ENCODE measurements at places on chromosomes 3 and 15.

DNA sequence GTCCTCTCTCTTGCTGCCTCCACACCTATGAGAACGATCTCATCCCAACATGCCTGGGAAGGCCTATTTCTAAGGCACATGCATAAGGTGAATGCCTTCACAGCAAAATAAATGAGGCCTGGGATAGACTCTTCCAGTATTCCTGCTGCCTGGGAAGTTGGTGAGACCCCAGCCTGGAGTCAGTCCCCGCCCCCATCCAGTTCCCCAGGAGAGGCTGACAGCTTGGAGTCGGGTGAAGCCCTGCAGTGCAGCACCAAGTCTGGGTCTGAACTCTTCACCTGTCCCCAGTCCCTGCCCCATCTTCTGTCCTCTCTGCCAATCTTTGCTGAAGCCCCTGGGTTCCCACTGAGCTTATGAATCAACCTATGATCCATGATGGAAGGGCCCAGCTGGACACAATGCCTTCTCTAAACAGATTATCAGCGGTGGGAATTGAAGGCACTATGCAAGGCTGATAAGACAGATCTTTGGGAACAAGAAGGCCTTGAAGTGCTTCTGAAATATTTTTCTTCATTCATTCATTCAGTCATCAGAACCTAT is 10.2 kb upstream of the APBA2 start:
- no peak for DNase-seq

DNA sequence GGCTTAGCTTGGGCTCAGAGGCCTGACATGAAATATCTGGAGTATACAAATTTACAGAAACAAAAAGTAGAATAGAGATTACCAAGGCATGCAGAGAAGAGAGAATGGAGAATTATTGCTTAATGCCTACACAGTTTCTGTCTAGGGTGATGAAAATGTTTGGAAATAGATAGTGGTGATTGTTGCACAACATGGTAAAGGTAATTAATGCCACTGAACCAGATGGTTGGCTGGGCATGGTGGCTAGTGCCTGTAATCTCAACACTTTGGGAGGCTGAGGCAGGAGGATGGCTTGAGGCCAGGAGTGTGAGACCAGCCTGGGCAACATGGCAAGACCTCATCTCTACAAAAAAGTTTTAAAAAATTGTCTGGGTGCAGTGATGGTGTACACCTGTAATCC is 46.6 kb upstream of the OSBPL11 start:
- DNase-seq = no peak

GRCh38 chr15:69719527-69720240 is 267.1 kb downstream of the RPLP1 start:
- no peak for DNase-seq

- DNase-seq = no peak
Measured at GRCh38 chr3:71022551-71023335, 560.8 kb downstream of the FOXP1 start.

DNA sequence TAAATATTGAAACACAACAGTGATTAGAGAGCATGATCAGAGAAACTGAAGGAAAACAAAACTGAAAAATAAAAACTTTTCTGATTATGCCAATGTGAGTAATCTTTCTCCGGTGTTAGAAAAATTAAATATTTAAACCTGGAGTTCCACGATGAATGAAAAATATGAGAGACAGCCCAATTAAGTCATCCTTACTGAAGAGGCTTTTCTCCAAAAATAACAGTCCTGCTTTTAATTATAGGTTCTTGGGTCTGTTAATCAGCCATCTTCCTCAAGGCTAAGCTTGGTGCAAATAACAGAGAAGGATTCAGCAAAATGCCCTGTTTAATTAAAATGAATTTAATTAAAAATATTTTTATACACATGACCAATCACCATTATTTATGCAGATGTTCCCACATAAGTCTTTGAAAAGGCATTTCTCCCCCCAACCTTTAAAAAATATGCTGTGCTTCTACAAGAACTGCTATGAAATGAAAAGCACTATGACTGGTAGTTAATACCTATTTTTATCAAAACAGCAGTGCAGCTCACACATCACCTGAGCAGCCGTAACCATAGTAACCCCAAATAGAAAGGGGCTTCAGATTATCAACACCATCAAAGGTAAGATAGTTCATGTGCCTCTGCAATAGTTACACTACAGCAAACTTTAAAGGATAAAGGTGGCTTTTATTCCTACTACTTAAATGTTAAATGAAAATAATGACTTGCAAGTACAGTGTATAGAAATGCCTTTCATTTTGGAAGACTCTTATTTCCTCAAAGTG is 175.7 kb downstream of the SLC9A9 start:
- no peak for DNase-seq

GRCh38 chr3:146498002-146498736 is 28.8 kb upstream of the PLSCR2 start:
- DNase-seq = no peak

DNA sequence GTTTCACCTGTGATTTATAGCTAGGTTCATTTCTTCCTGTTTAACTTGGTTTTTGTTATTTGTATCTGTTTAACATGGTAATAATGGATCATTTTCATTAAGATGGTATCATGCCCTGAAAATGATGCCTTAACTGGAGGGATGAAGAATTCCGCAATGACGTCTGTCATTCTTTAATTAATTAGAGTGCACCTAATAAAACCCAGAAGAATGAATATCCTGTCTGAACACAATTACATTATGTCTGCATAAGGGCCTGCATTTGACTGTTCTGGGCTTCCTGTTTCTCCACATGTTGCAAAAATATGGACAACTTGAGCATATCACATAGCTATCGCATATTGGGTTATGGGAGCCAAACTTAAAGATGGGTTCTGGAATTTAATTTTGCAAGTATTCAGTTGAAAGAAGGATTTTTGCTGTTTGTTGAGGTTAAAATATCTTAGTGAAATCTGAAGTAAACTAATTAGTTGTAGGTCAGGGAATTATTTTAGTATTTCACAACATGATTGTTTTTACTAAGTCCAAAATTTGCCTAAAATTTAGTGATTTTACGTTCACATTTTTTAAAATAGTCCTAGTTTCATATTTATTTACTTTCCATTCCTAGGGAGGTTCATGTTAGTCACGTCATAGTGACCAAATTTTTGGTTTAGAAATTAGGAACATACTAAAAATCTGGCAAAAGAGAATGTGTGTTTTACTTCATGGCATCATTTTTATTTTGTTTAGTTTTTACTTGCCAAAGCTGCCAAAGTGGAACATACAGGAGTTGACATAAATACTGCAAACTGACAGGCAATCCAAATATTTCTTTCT is 321.0 kb upstream of the TGFBR2 start:
- no peak for DNase-seq

DNA sequence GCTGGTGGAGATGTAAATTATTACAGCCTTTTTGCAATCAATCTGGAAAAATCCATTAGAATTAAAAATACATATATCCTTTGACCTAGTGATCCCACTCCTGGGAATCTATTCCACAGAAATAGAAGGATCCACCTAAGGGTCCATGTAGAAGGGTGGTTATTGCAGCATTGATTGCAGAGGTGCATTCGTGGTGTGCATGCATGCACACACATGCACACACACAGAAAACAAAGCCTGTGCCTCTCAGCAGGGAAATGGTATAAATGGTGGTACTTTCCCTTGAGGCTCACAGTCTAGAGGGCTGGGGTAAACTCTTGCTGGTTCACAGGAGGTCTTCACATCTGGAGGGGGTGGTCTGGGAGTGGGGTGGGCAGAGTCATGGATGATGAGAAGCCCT is 19.4 kb upstream of the ADPGK start:
- DNase-seq = no peak

DNA sequence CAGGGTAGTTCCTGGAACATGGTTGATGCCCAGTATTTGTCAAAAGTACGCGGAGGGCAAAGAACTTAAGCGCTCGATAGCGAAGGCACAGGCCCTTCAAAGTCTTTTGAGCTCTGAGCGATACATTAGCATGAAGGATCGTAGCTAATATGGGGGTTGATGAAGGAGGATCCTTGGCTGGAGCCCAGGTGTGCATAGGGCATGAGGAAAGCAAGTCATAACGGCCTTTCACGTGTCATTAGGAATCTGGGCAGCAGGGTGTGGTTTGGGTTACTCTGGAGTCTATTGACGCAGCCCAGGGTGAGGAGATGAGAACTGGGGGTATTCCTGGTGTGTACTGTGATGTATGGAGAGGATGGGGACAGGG is 31.7 kb downstream of the SPINK8 start:
- peak; percentile 4 for DNase-seq

GRCh38 chr3:191997579-191998268 is 536.8 kb downstream of the PYDC2 start:
- DNase-seq = no peak

DNA sequence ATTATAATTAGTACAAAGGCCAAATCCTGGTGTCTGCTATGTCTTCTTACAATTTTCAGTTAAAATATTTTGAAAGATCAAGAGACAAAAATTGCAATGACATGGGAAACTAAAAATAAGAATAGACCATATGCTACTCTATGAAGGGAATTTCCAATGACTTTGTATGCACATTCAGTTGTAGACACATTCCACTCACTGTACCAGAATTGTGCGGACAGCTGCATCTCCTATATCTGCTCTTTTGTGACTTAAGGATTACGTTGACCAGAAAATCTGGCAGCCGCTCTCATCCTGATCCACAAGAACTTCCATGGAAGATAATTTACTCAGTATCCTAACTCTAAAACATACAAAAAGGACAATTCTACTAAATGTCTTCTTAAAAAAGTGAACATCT is 493.9 kb upstream of the KCNMB2 start:
- DNase-seq = no peak

DNA sequence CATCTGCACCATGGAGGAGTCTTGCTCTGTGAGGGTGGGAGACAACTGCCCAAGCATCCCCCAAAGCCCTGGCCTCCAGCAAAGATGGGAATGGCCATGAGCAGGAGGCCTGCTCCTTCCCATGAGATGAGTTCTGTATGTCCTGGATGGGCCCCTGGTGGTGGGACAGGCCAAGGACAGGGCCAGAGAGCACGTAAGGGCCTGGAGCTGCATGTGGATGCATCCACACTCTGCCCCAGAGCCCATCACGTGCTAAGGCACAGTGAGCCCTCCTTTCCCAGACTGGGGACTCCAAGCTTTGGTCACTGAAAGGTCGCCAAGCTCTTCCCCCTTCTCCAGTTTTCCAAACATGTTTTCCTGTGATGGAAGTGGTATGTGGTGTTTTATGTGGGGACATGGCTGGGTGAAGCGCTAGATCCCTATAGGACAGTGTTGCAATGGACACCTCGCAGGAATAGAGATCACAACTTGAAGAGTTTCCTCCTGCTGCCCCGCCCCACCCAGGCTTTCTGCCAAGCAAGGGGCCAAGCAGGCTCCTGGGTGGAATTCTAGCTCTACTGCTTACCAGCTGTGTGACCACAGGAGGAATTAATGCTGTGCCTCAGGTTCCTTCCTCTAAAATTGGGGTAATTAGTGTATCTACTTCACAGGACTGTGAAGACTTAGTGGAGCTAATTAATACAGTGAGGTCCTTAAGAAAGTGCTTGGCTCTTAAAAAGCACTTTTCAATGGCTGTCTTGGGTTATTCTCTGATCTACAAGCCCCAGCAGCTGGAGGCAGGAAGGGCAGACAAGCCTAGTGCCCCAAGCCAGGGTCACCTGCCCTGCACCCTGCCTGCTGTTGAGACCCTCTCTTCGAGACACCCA is 106.4 kb upstream of the RPL32 start:
- peak; percentile 22 for DNase-seq

GRCh38 chr15:100880139-100880896 is 687 bp downstream of the ALDH1A3 start:
- no peak for DNase-seq

DNA sequence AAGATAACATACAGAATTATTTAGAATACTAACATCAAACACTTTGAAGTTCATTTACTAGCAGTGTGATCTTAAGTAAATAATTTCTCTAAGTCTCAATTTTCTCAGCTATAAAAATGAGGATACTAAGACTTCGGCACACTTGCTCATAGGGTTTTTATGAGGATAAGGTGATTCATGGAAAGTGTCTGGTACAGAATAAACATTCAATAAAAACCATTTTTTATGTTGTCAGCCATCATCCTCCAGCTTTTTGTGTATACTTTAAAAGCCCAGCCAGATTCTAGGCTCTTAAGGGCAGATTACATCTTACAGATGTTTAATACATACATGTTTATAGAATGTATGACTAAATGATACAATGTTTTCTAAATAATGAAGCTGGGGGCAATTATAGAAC is 56.8 kb downstream of the FEZF2 start:
- no peak for DNase-seq
